Activated effector memory CD4-positive, alpha-beta T cell treated with anti-CD3 and anti-CD28 coated beads, Interleukin-2, amount 50 U/mL, for 16 hours (primary cell): ENCODE measurements at places on chromosomes 1 and 21.
A peak's percentile ranks its signal among the peaks of the same experiment; 100 is the strongest.

DNA sequence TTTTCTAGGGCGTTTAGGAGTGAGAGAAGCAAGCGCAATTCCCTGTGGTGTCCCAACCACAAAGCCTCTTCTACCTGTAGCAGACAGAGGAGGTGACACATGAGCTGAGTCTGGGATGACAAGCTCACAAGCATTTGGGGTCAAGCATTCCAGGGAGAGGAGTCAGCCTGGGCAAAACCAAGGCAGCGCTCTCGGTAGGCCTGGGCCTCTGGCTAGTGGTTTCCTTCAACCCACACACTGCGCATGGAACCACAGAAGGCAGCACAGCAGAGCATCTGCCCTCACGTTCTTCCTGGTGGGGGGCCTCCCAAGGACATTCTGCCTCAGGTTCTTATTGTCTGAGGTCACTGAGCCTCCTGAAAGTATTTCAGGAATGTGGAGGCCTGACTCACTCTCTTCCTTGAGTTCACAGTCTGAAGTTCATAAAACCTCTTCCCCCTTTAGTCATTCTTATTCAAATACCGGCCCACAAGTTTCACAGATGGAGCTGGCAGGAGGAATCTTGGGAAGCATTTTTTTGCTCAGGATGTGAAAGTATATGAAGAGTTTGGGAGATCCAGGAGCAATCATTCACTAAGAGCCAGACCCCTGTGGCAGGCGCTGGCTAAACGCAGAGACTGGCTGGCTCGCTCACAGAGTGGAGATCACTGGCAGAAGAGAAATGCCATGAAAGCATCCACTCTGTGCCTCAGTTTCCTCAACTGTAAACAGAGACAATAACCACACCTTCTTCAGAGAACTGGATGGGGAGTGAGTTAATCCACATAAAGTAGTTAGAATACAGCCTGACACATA lies 26.8 kb downstream of the CCN1 start:
- DNase-seq: no peak

- DNase-seq: no peak
Measured at GRCh38 chr1:46900401-46900800, 40.9 kb downstream of the CYP4A11 start.

GRCh38 chr21:14968821-14969220 lies 96.0 kb downstream of the NRIP1 start:
- DNase-seq: no peak

GRCh38 chr1:69982992-69983391 lies 222.4 kb downstream of the LRRC40 start:
- DNase-seq: no peak

DNA sequence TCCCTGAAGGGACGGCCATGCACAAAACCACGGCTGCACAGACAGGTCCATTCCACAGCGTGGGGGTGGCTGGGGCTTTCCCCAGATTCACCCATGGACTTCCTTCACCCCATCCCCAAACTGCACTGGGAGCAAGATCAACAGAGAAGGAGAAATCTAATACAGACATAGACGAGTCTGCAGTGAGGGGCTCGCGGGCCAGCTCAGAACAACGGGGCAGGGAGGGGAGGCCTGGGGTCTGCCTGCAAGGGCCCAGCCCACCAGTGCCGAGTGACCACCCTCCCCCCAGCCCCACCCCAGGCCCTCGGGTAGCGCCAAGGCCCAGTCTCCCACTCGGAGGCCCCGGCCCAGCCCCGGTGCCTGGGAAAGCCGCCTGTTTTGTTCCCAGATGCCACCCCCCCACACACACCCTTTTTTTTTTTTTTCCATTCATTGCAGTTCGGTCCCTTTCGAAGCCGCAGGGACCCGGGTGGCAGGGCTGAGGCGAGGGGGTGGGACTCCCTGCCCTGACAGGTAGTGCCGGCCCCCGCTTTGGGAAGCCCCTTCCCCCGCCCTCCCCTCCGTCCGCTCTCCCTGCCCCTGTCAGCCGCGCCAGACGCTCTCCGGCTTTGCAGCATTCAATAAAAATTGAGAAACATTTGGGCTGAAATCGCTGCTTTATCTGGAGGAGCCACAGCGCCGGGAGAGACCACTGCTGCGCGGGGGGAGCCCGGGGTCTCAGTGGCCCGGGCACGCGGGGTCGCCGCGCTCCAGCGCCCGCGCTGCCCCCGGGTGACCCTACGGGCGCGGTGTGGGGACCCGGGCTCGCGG lies 543 bp upstream of the EPHB2 start:
- no peak for DNase-seq

DNA sequence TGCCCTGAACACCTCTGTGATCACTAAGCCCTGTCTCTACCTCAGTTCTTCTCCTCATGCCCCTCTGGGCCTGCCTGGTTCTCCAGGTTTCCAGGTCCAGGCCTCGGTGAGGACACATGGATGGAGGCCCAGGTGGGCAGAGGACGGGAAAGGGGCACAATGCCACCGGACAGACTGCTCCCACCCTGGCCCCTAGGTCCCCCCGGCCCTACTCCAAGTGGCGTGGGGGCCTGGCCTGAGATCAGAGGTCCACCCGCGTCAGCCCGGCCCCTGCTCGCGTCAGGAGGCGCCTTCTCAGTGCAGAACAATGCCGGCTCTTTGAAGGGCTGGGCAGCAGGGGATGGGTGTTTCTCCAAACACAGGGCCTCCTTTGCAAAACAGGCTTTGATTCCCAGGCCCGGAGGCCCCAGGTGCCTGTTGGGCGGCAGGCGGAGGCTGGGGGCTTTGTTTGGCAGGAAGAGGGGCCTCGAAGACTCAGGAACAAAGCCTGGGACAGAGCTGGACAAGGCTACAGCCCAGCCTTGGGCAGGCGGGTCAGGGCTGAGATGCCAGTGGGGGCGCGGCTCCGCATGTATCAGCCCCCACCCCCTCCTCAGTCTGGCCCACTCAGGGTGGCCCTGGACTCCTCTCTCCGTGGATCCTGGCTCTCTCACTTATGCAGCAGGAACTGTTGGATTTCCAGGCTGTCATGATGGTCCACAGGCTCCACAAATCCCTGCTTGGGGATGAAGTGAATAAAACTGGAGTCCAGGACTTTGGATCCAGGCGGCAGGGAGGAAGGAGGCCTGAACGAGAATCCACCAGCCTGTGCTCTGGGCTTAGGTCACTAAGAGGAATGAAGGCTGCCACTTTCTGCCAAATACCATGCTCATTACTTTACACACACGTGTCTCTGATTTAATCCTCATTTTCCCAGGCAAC lies 77.4 kb upstream of the SLC2A1 start:
- DNase-seq: no peak

DNA sequence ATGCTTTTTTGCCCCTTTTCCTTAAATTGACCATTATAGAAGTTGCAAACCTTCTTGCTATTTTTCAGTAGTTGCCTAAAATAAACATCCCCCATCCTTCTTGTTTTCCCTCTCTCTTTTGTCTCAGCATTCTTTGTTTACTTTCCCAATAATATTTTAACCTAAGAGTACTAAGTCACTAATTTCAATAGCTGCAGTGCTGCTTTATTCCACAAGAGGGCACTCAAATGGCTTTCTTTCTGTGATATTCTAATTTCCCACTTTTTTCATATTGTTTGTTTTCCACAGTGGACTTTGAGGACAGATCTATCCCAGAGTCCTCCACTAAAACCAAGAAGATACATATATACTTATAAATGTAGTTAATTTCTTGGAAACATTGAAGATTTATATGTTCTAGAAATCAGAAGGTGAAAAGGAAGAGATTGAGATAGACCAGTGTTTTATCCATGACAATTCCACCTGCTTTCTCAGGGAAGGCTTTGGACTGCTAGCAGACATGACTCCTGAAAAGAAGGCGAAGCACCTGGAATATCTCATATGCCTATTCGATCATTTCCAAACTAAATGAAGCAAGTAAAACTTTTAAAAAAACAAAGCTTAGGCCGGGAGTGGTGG lies 104.8 kb upstream of the GRIK1 start:
- no peak for DNase-seq

DNA sequence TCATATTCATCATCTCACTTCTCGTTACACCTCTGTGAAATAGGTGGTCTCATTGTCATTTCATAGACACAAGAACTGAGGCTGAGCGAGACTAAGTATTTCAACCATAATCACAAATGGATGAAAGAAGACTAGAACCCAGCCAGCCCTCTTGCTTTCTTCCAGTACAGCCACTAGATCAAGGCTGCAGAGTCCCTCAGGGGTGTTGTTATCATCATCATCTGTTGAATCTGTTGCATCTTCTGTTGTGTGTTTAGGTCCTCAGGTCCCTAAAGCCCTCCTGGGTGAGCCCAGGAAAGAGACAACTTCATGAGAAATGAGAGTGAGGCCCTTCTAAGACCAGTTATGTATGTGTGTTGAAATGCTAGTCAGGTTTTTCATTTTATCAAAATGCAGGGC lies 86.6 kb upstream of the ZNF326 start:
- DNase-seq: no peak

DNA sequence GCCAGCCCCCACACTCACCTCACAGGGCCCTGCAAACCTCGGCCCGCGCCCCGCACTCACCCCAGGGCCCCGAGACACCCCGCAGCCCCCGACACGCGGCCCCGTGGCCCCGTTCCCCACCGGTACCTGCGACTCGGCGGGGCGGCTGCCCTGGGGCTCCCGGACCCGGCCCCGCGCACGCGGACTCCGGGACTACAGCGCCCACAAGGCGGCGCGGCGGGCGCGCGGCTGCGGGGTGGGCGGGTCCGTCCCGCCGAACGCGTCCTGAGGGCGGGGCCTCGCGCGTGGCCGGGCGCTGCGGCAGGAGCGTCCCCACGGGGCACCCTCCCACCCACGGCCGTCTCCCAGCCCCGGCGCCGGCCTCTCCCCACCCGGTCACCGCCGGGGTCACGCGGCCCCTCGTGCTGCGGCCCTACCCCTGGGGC lies at the start of gene SLC19A1:
TSS of gene SLC19A1 (minus strand) at position 199 of the 425 bp plus-strand sequence. CDS start 4,481 bp downstream, outside the sequence.
- DNase-seq: peak; percentile 91

DNA sequence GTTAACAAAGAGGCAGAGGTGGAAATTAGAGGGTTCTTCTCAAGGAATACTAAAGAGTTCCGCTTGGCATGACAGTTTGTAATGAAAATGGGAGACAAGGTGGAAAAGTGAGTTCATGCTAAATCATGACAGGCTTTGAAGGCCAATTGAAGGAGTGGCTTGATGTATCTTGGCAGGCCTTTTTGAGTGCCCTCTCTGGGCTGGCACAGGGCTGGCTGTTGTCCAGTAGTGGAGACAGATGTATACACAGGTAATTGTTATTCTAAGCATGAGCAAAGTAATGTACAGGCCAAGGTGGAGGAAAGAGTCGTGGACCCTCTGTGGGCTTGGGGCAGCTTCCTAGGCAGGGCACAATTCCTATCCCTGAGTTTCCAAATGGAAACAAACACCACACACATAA lies 196.7 kb upstream of the GALNT2 start:
- DNase-seq: no peak

- DNase-seq: no peak
Measured at GRCh38 chr1:48619539-48619938, 147.5 kb upstream of the SPATA6 start.

GRCh38 chr1:69842326-69842725 lies 274.6 kb downstream of the LRRC7 start:
- DNase-seq: no peak

DNA sequence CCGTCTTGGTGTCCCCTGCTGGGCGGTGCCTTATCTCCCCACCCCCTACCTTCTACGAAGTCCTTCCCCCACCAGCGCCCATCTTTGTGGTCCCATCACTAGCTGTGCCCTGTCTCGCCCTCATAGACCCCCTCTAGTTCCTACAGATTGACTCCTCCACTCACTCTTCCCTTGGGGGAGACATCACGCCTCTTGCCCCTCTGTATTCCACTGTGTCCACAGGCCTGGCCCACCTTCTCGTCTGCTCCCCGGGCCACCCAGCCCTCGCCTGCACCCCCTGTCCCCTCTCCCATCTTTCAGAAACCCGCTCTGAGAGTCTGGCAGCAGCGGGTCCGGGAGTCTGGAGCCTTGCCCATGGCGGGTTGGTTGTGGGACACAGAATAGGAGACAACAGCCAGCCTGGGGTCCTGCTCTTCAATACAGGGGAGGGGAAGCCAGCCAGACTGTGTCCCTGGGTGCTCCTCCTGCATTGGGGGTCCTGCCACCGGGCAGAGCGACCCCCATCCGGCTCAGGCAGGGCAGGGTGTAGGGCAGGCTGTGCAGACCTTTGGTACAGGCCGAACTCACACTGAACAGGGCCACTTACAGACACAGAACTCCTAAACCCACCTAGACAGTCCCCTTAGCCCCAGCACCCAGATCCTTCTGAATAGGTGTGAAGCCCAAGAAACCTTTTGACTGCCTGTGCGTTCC lies 1.1 kb downstream of the RNF187 start:
- DNase-seq: no peak

DNA sequence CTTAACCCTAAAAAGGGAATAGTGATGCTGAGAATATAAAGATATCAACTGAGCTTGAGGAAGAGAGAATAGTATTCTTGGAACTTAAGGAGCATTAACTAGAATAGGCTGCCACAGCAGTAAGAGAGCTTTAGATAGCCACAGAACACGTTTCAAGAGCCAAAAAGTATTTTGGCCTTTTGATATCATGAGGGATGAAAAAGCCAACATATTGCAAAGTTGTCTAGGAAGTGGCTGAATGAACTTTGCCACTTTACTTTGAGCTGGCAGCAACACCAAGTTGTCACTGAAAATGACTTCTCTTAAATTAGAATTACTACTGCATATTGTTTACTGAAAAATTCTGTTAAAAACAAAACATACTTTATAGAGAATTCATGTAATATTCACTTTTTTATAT lies 1476.2 kb downstream of the MRPL39 start:
- no peak for DNase-seq

DNA sequence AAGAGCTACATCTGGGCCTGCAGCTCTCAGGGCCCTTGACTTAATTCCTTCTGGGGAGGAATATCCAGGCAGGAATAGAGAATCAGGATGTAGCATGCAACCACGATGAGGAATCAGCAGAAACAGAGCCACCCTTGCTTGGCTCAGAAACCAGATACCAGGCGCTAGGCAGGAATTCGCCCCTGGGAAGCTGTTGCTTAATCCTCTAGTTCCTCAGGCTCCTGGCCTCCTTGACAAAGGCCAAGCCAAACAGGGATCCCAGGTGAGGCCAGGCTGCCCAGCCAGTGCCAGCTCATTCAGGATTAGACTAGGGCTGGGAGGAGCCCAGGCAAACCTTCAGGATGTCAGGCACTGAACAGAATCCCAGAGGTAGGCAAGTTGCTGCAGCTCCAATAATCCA lies 48.2 kb upstream of the IRF2BP2 start:
- DNase-seq: no peak

- no peak for DNase-seq
Measured at GRCh38 chr1:167270349-167271092, 49.8 kb downstream of the POU2F1 start.

GRCh38 chr1:3683992-3684391 lies 31.7 kb downstream of the TP73 start:
- DNase-seq: no peak

GRCh38 chr1:244830639-244831038 lies 4.8 kb upstream of the COX20 start:
- DNase-seq: no peak

DNA sequence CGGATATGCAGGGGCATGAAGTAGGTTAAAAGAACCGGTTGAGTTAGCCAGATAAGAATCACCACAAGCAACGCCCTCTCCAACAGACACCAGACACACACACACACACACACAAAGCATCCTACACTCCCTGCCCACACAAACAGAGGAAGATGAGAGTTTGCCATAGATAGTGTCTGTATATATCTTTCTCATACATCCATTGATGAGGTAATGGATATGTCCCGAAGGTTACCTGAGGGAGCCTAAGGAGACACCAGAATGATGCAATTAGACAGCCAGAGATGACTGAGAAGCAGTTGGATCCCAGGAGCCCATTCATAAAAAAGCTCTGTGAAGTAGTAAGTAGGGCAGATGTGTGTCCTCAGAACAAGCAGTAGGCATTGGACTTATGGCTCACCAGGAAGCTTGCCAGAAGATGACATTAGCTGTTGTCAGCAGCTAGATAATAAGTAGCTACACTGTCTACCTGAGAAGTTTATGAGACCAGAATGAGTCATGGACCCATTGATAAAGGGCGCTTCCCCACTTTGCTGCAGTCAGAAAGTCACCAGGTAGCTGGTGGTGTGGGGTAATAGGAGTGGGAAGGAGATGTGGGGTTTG lies 247.0 kb downstream of the KCNT2 start:
- DNase-seq: no peak
